ENCODE measurements at places on chromosomes 1 and 21. TPM values are rescaled to one million over a fixed set of nuclear protein-coding genes. Genes with fewer than 3 reads are reported as not detected.

FCGR3B gene
- not detected for total RNA-seq

SYCP1 gene
- total RNA-seq: not detected

LCE6A gene
- not detected for total RNA-seq

IGSF3 gene
- 27.2 TPM for total RNA-seq

INAVA gene
- total RNA-seq: 51.0 TPM
